ENCODE measurements at places on chromosomes 1 and 21. TPM values are rescaled to one million over a fixed set of nuclear protein-coding genes. Genes with fewer than 3 reads are reported as not detected.

SIPA1L2 gene
- 120 TPM for total RNA-seq

RNF223 gene
- total RNA-seq: not detected

ALPL gene
- total RNA-seq: 11.0 TPM

TPRG1L gene
- total RNA-seq: 46.1 TPM

RNASEL gene
- 2.9 TPM for total RNA-seq

MRPL9 gene
- total RNA-seq: 51.2 TPM

LEFTY2 gene
- 0.19 TPM for total RNA-seq

PKNOX1 gene
- total RNA-seq: 9.7 TPM

DENND2C gene
- 2.6 TPM for total RNA-seq

CADM3 gene
- 6.4 TPM for total RNA-seq

CHI3L1 gene
- 0.46 TPM for total RNA-seq

NEXN gene
- 365 TPM for total RNA-seq

FAM177B gene
- total RNA-seq: not detected

OLFML3 gene
- 13.8 TPM for total RNA-seq

PDC gene
- total RNA-seq: not detected

HENMT1 gene
- 1.1 TPM for total RNA-seq

KRTAP19-1 gene
- total RNA-seq: not detected

CACNA1E gene
- total RNA-seq: 3.7 TPM

TEKT2 gene
- not detected for total RNA-seq

DISP1 gene
- 7.2 TPM for total RNA-seq

RGS8 gene
- not detected for total RNA-seq

CFAP107 gene
- not detected for total RNA-seq

All from Right ventricle myocardium inferior (tissue), 1 donor.